ENCODE measurements at places on chromosomes 11 and 22.

DNA sequence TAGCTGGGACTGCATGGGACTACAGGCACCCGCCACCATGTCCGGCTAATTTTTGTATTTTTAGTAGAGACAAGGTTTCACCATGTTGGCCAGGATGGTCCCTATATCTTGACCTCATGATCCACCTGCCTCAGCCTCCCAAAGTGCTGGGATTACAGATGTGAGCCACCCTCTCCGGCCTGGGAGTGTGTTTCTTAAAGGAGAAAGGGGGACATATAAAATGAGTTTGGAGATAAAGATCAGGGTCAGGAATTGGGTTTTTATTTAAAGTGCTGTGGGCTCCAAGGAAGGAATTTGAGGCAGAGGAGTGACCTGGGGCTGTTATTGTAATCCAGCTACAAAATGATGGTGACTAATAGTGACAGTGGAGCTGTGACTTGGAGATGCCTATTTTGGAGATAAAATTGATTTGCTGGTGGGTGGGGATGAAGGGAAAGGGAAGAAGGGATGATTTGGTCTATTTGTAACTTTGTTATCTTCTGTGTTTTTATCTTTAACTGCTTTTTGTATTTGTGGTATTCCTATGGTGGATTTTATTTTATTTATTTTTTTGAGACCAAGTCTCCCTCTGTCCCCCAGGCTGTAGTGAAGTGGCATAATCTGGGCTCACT is 5.0 kb downstream of the CRKL start:
- DNase-seq: no peak

GRCh38 chr11:65404210-65404609 is 17.8 kb downstream of the FRMD8 start:
- no peak for DNase-seq

- no peak for DNase-seq
Observed at GRCh38 chr11:88619071-88619425, 281.5 kb upstream of the CTSC start.

- DNase-seq: no peak
Observed at GRCh38 chr11:106875013-106875412, 143.3 kb downstream of the GUCY1A2 start.

DNA sequence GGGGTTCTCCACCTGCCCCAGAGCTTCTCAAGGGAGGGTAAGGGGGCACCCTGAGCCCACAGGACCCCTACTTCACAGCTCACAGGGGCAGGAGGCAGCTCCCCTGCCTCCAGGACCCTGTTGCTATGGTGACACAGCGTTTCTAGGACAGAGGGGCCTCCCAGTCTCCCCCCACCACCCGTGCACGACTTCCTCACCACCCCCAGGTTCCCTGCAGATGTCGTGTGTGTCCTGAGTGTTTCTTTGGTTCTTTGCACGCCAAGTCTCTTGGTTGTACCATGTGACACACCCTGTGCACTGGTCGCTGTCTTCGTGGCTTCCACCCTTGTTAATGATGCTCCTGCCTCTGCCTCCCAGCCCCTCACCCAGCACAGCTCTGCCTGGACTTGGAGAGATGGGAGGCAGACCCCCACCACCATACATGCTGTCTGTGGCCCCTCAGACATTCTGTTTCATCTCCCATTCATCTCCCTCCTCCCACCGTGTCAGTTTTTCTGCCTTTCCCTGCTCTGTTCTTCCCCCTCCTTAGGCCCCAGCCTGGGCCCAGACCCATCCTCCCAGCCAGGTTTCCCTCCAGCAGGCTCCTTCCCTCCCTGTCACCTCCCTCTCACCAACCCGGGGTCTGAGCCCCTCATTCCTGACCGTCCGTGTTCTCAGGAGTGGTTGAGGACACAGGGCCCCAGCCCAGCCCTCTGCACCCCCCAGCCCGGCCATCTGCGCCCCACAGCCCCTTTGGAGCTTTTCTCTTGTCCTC is 24.5 kb upstream of the RAB1B start:
- DNase-seq: no peak

- DNase-seq: no peak
Observed at GRCh38 chr11:2760196-2760871, 60.5 kb upstream of the KCNQ1OT1 start.

GRCh38 chr22:42577623-42578240 is 24.0 kb downstream of the SERHL2 start:
- no peak for DNase-seq

GRCh38 chr11:100622404-100622803 is 64.7 kb upstream of the ARHGAP42 start:
- no peak for DNase-seq

DNA sequence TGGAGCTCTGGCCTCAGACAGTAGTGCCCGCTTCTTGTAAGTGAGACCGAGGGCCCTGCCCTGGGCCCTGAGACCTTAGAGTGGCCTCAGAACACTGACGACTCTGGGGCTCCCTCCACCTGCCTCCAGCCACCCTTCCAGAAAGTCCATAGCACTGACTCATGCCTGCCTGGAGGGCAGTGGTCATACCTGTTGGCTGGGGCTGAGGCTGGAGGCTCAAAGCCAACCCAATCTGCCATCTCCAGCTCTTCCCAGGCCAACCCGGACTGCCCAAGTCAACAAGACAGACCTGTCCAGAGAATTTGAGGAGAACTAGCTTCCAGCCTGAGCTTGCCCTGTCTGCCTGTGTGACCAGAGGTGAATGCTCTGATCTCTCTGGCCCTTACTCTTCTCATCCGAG is 66.9 kb upstream of the TTLL12 start:
- no peak for DNase-seq

GRCh38 chr22:43313890-43314474 is 29.2 kb downstream of the SCUBE1 start:
- no peak for DNase-seq

GRCh38 chr11:28366549-28367346 is 258.6 kb downstream of the METTL15 start:
- no peak for DNase-seq

- peak; percentile 19 for DNase-seq
Observed at GRCh38 chr11:1694064-1694845, 2.7 kb upstream of the KRTAP5-6 start.

GRCh38 chr11:771617-772204 is 5.6 kb downstream of the GATD1 start:
- no peak for DNase-seq

DNA sequence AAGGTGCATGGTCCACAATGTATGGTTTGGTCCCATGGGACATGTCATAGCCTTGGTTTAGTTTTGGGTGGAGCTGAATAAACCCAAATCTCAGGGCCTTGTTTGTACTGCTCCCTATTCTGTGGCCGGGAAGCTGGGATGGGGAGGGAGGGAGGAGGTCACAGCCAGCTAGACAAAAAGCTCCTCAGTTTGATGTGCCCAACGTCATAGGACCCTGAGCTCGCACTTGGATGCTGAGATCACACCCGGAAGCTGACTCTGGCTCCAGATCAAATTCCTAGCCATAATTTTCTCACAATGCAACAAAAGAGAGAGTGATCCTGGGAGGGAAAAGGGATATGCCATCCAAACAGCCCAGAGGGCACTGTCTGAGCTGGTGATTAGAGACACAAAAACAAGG is 1.5 kb downstream of the HSPB2 start:
- no peak for DNase-seq

DNA sequence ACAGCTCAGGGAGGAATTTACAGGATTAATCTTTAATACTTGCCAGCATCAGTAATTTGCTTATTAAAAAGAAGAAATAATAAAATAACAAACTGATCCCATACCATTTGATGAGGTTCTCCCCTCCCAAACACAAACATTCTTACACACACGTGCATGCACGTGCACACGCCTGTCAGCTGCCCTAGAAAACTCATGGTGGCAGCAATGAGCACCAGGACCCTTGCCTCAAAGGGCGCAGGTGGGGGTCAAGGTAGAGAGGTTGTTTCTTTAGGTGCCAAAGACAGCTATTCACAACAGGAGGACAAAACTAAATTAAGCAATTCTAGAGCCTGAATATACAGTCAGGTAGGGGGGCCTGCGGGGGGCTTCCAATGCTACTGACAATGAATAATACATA is 219.3 kb downstream of the BUD13 start:
- DNase-seq: no peak

DNA sequence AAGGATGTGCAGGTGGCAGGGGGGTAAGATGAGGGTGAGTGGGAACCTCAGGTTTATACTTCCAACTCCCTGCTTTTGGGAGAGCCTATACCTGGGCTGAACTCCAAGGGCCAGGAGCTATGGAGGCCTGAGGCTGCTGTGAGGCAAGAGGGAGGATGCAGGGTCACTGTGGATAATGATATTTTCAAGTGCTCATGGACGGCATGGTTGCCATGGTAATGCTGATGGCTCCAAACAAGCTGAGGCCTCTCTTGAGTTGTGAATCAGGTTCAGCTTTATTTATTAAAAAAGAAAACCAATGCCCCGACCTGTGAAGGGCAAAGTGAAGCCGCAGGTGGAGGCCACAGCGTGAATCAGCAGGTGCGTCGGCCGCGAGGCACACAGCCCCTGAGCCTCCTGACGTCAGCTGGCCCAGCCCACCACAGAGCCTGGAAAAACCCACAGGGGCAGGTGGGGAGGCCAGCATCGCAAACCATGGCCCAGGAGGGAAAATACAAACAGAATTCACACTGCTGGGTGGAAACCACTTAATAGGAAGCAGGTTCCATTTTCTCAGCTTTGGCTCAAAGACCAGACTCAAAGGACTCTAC is 17.4 kb upstream of the CREB3L1 start:
- DNase-seq: no peak

GRCh38 chr11:64028398-64029115 is 7.2 kb upstream of the FLRT1 start:
- no peak for DNase-seq

- no peak for DNase-seq
Observed at GRCh38 chr11:3959903-3960265, 104.4 kb downstream of the STIM1 start.

GRCh38 chr11:26580929-26581328 is 8.9 kb upstream of the MUC15 start:
- no peak for DNase-seq

DNA sequence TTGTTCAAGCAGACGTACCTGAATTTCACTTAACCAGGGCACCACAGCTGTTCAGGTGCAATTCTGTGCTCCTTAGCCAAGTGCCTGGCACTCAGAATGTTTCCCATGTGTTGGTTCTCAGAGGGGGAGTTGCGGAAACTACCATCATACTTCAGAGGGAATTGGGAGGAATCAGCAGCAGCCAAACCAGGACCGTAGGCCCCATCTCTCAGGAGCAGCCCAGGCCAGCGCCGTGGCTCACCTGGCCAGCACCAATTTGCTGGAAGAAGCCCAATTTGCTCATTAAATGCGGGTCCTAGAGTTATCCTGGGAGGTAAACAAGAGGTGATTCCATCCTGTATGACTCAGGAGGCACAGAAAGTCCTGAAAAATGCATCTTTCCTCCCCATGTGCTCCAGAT is 435.4 kb downstream of the BRD1 start:
- no peak for DNase-seq

GRCh38 chr11:132621976-132622580 is 910.2 kb downstream of the OPCML start:
- no peak for DNase-seq

DNA sequence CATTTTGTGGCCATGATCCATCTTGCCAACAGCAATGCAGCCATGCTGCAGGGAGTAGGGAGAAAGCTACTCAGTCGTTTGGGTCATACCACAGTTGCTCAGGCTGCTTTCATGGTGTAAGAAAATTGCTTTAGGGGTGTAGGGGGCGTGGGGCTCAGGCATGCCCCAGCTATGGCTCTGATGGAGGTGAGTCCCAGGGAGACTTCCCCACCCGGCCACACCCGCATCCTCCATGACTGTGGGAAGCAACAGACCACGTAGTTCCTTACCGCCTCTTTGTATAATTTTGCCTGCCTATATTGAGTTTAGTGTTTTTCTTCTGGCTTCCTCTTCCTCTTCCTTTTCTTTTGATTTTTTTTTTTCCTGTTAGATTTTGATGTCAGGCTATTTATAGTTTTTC is 58.8 kb downstream of the SPECC1L start:
- no peak for DNase-seq

DNA sequence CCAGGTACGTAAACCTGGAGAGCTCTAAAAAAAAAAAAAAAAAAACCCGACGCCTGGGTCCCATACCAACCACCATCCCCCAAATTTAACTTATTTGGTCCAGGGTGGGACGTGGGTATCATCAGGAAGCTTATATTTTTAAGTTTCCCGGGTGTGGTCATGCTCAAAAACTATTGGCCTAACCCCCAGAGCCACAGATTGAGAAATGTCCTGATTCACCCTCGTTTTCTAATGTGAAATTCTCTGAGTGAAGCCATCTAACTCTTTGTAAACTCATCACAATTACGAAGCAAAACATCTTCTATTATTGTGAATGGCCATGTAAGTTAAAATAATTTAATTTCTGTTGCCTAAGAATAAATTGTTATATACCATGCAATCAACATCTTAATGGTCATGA is 29.6 kb downstream of the PAK1 start:
- no peak for DNase-seq

- no peak for DNase-seq
Observed at GRCh38 chr11:68968306-68969250, 12.2 kb downstream of the MRGPRD start.

GRCh38 chr11:121231576-121232278 is 60.8 kb upstream of the SC5D start:
- no peak for DNase-seq

GRCh38 chr11:111155021-111155420 is 90.5 kb upstream of the POU2AF2 start:
- DNase-seq: no peak

GRCh38 chr11:66267039-66267378 is 1.4 kb upstream of the RAB1B start:
- no peak for DNase-seq

DNA sequence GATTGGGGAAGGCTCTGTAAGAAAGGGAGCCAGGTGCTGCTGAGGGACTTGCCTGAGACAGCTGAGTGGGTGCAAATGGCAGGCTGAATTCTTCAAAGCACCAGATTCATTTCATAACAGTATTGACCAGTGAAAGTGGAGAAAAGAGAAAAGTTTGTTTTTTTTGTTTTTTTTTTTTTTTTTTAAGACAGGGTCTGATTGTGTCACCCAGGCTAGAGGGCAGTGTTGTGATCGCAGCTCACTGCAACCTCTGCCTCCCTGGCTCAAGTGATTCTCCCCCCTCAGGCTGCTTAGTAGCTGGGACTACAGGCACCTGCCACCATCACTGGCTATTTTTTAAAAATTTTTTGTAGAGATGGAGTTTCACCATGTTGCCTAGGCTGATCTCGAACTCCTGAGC is 494.0 kb downstream of the MIAT start:
- DNase-seq: no peak

- no peak for DNase-seq
Observed at GRCh38 chr11:62599901-62600300, 1.8 kb downstream of the MTA2 start.

DNA sequence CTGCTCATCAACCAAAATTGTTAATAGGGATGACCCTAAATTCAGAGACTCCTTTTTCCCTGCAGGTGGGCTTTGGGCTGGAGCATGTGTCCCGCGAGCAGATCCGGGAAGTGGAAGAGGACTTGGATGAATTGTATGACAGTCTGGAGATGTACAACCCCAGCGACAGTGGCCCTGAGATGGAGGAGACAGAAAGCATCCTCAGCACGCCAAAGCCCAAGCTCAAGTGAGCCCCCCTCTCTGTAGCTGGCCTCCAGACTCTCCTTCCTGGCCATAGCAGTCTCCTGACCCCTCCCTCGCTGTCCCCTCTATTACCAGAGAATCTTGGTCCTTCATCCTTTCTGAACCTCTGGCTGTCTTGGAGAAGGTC is 47.9 kb upstream of the RAB1B start:
- no peak for DNase-seq

GRCh38 chr11:5618807-5619206 is 6.0 kb upstream of the TRIM34 start:
- DNase-seq: peak; percentile 68
